Type B pancreatic cell (in vitro differentiated cells): ENCODE measurements at places on chromosomes 5 and 9. TPM values are rescaled to one million over a fixed set of nuclear protein-coding genes. Genes with fewer than 3 reads are reported as not detected.

Gene OBP2B
- not detected in 2 replicates for total RNA-seq

Gene FSTL4
- total RNA-seq: 11.3 and 51.7 TPM in 2 replicates

Gene IFNA13
- not detected in 2 replicates for total RNA-seq

Gene DRD1
- 0.17 and 0.87 TPM in 2 replicates for total RNA-seq

Gene RAD17
- total RNA-seq: 19.6 and 30.9 TPM in 2 replicates
